ENCODE measurements at places on chromosomes 1 and 21. TPM values are rescaled to one million over a fixed set of nuclear protein-coding genes. Genes with fewer than 3 reads are reported as not detected.

The RAVER2 gene
- 21.8 TPM for total RNA-seq

The DVL1 gene
- total RNA-seq = 71.9 TPM

The SRM gene
- 106 TPM for total RNA-seq

The LORICRIN gene
- not detected for total RNA-seq

The SERTAD4 gene
- total RNA-seq = 1.1 TPM

The CD84 gene
- not detected for total RNA-seq

The CLCA4 gene
- not detected for total RNA-seq

The CFAP107 gene
- not detected for total RNA-seq

The ITLN1 gene
- total RNA-seq = 0.22 TPM

The KCNN3 gene
- total RNA-seq = 0.54 TPM

GRCh38 chr1:201468501-201468843, 516 bp downstream of the PHLDA3 start:
- H3K27me3 ChIP-seq = peaks cover 27% of the 10 kb centered on the region
- DNase-seq = peak; percentile 78
- H3K27ac ChIP-seq = no peak overlapping the region
- peaks cover 22% of the 10 kb centered on the region for H3K36me3 ChIP-seq

DNA sequence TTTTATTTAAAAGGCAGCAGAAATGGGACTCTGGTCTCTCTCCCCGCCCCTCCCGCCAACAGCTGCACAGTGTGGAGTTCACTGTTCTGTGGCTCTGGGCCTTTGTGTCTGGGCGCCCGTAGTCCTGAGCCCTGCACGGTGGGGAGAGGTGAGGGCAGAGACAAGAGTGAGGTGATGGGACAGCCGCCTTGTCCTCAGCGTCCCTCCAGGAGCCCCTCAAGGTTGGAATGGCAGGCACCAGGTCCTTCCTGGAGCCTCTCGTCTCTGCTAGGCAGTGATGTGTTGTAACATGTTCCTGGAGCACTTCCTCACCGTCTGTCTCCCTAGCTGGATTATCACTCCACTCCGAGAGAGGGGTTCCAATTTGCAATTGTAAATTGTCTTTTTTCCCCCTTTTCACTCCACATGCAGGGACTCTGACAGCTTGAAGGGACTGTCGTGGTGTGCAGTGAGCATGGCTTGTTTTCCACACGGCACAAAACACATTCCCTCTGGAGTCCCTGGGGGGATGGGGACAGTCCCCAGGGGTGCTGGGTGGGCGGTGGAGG, 44.6 kb upstream of the C1orf174 start:
- H3K4me1 ChIP-seq = no peaks in the 10 kb centered on the region
- no peak overlapping the region for H3K27ac ChIP-seq
- H3K4me3 ChIP-seq = no peak overlapping the region
- no peaks in the 10 kb centered on the region for H3K27me3 ChIP-seq
- DNase-seq = no peak
- no peaks in the 10 kb centered on the region for H3K36me3 ChIP-seq

DNA sequence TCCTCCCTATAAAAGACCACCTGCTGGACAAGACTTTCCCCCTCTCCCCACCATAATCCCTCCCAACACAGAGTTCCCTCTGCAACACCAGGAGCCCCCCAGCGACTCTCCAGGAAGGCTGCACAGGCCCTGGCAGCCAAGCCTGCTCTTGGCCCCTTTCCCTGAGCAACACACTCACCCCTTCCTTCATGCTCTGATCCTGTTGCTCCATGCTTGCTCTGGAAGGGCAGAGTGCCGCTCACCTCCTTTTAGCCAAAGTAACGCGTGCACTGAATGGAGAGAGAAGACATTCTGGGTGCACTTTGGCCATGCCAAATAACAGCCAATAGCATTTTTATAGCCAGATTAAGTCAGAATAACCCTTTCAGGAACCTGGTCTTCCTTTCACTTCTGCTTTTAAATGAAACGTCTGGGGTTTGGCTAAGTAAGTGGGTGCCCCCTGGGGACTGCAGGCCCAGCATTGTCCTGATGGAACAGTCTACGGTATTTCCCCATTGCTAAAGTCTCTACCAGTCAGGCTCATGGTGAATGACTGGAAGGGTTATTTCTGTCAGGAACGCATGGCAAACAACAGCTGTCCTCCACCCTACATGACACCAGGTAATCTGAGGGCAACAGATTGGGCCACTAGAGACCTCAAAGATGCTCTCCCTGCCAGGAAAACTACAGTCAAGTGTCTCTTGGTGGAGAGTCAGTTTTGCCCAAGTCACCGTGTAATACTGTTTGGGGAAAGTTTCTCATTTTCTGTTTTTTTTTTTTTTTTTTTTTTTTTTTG, at the start of gene SLC2A5:
TSS of gene SLC2A5 (minus strand) at position 310 of the 775 bp plus-strand sequence. CDS start at position 211, 99 bp downstream.
- DNase-seq = no peak
- H3K27ac ChIP-seq = peak within 1 kb of the TSS; percentile 58
- no peaks in the 10 kb centered on the region for H3K4me1 ChIP-seq
- H3K4me3 ChIP-seq = no peak within 1 kb of the TSS

DNA sequence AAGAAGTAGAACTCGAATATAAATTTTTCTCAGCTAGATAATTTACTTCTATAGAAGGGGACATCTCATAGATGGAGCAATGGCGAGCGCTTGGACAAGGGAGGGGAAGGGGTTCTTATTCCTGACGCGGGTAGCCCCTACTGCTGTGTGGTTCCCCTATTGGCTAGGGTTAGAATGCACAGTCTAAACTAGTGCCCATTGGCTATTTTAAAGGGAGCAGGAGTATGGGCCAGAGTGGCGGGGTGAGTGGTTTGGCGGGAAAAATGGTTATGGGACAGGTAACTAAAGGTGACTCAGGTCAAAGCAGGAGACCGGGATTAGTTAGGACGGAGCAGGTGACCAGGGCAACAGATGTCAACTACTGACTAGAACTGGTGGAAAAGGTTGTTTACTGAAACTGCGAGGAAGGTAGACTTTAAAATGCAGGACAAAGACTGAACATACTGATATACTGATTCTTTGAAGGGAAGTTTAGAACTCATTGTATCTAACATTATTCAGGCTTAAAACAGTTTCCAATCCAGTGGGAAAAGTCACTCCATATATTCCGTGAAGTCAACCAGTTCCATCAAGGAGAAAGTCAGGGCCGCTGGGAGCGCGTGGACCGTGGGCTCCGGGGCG, 940 bp upstream of the ATAD3A start:
- no peaks in the 10 kb centered on the region for H3K4me1 ChIP-seq
- no peaks in the 10 kb centered on the region for H3K27me3 ChIP-seq
- peak overlapping the region; percentile 83 for H3K27ac ChIP-seq
- peak overlapping the region; percentile 94 for H3K4me3 ChIP-seq

- no peak overlapping the region for H3K27ac ChIP-seq
- H3K36me3 ChIP-seq = peaks cover 22% of the 10 kb centered on the region
- H3K4me1 ChIP-seq = peaks cover 3% of the 10 kb centered on the region
- peak overlapping the region; percentile 95 for H3K4me3 ChIP-seq
These were observed 352 bp downstream of the KCNK1 start for GRCh38 chr1:233614173-233614742.

DNA sequence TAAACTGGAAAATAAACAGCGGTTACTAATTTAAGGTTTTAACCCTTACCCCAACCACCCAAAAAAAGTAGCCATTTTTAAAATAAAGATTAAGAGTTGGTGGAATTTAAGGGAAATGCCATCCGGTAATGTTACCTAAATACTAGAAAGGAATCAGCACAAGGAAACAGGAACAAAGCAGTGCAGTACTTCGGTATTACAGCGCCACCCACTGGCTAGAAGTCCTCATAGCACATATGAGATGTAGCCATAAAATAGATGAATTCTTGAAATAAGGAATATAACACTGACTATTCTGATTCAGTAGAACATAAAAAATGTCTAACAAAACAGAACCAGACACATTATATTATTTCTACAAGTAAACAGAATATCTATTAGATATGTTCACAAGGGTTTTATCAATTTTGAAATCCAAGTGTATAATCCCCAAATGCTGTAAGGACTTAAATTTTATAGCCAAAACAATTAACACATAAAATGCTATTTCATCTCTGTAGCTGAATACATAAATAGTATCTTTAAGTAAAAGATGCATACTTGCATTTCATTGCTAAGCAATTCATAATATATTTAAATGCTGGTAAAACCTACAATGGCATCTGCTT, 58.8 kb downstream of the FRRS1 start:
- H3K4me3 ChIP-seq = no peak overlapping the region
- peaks cover 34% of the 10 kb centered on the region for H3K36me3 ChIP-seq
- DNase-seq = peak; percentile 87
- H3K27me3 ChIP-seq = no peaks in the 10 kb centered on the region
- H3K4me1 ChIP-seq = no peaks in the 10 kb centered on the region
- no peak overlapping the region for H3K27ac ChIP-seq

DNA sequence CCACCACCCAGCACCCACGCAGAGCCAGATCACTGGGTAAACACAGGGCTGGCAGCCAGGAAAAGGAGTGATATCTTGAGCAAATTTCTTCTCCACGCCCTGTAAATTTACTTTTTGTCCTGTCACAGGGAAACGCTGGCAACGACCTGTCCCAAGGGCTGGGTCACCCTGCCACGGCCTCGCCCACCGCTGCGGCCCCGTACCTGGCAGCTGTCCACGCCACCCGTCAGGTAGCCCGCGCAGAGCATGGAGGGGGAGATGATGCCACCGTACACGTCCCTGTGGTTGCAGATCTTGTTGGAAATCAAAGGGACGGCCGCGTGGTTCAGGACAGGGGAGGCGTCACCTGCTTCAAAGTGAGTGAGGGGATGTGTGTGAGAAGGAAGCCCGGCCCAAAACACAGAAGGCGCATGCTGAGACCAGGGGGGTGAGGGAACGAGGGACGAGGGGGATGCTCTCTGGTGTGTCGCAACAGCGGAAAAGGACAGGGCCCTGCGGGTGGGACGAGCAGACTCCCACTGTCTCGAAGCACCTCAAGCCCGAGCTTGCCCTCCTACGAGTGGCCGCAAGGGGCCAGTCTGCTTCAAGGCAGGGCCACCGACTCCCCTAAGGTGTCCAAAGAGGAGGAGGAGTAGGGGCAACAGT, 10.1 kb upstream of the TFF1 start:
- peak; percentile 64 for DNase-seq
- no peaks in the 10 kb centered on the region for H3K4me1 ChIP-seq
- H3K36me3 ChIP-seq = no peaks in the 10 kb centered on the region
- no peak overlapping the region for H3K4me3 ChIP-seq

DNA sequence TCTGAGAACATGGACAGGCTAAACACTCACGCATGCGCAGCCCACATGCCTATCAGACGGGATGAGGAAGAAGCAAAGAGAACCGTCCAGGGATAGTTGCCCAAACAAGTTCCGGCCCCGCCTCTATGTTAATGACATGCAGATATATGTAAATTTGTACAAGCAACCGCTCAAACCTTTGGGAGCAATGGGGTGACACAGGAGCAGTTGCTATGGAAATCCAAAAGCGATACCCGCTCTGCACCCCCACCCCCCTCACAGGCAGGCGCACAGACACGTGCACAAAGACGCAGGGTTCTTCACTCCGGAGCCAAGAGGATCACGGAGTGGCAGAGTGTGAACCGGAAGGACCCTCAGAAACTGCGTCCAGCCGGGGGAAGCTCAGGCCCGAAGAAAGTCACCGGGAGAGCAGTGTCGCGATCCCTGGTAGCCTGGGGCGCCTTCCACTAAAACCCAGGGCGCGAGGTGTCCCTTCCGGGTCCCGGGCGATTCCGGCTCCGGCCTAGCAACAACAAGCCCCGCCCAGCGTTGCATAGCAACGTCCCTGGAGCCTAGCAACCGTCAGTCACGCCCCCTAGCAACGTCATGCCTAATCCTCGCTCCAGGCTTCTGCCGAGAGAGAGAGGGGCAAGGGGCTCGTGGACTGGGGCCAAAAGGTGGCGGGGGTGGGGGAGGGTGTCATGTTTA, 24.1 kb upstream of the ADGRB2 start:
- H3K27ac ChIP-seq = peak overlapping the region; percentile 83
- no peaks in the 10 kb centered on the region for H3K36me3 ChIP-seq
- no peaks in the 10 kb centered on the region for H3K27me3 ChIP-seq
- H3K4me1 ChIP-seq = peaks cover 12% of the 10 kb centered on the region
- H3K4me3 ChIP-seq = peak overlapping the region; percentile 90

DNA sequence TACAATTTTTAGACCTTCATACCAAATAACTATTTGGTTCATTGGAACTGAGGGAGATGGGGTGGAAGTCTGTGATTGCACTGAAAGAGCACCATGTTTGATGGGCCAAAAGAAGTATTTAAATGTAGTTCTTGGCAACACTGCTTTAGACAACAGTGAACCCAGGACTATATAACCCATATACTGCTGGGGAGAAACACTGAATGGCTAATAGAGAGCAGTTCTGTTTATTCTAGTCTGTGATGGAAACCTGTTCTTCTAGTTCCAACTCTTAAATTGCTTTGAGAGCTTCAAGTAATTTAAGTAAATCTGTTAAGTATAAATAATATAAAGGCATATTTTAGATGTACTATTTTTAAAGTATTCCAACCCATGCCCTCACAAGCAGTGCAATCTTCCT, 96.3 kb downstream of the NIBAN1 start:
- no peak for DNase-seq
- no peaks in the 10 kb centered on the region for H3K36me3 ChIP-seq
- no peak overlapping the region for H3K27ac ChIP-seq
- no peak overlapping the region for H3K4me3 ChIP-seq
- peaks cover 4% of the 10 kb centered on the region for H3K4me1 ChIP-seq

GRCh38 chr1:30675761-30676160, 47.6 kb downstream of the MATN1 start:
- no peaks in the 10 kb centered on the region for H3K36me3 ChIP-seq
- no peaks in the 10 kb centered on the region for H3K4me1 ChIP-seq
- no peaks in the 10 kb centered on the region for H3K27me3 ChIP-seq
- no peak for DNase-seq
- no peak overlapping the region for H3K27ac ChIP-seq

GRCh38 chr1:116504308-116505156, 66.3 kb downstream of the CD58 start:
- H3K27me3 ChIP-seq = no peaks in the 10 kb centered on the region
- H3K4me3 ChIP-seq = no peak overlapping the region
- no peak overlapping the region for H3K27ac ChIP-seq
- no peak for DNase-seq

DNA sequence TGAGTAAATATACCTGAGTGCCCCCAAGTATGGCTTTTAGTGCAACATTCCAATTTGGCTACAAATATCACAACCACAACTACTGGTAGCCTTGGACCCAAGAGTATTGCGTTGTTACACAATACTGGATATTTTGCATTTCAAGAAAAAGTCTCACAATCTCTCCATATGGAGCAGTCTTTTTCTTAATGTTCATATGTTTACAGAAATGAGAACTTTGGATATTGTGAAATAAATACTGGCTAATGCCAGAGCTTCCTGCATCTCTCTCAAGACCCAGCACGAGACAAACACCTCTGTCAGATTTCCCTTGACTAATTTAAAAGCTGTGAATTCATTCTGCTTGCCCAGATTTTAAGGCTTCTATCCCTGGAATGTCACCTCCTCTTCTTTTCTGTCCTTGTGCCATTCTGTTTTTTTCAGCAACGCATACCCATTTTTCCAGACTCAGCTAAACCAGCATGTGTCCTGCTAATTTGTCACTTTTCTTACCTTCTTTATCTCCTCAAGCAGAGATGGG, 136.2 kb upstream of the BACE2 start:
- H3K27me3 ChIP-seq = no peaks in the 10 kb centered on the region
- H3K36me3 ChIP-seq = no peaks in the 10 kb centered on the region
- H3K27ac ChIP-seq = no peak overlapping the region
- DNase-seq = no peak

- H3K27ac ChIP-seq = no peak overlapping the region
- DNase-seq = no peak
- peaks cover 71% of the 10 kb centered on the region for H3K36me3 ChIP-seq
- H3K4me3 ChIP-seq = no peak overlapping the region
- H3K4me1 ChIP-seq = no peaks in the 10 kb centered on the region
- H3K27me3 ChIP-seq = no peaks in the 10 kb centered on the region
These were observed 54.3 kb upstream of the IKBKE start for GRCh38 chr1:206415942-206416341.
